ENCODE measurements at places on chromosomes 7 and 10.

DNA sequence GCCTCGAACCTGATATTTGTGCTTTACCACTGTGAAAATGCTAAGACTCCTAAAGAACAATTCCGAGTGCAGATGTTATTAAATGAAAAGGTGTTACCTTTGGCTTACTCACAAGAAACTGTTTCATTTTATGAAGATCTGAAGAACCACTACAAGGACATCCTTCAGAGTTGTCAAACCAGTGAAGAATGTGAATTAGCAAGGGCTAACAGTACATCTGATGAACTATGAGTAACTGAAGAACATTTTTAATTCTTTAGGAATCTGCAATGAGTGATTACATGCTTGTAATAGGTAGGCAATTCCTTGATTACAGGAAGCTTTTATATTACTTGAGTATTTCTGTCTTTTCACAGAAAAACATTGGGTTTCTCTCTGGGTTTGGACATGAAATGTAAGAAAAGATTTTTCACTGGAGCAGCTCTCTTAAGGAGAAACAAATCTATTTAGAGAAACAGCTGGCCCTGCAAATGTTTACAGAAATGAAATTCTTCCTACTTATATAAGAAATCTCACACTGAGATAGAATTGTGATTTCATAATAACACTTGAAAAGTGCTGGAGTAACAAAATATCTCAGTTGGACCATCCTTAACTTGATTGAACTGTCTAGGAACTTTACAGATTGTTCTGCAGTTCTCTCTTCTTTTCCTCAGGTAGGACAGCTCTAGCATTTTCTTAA, 47.7 kb downstream of the MINPP1 start:
- no peak for DNase-seq

DNA sequence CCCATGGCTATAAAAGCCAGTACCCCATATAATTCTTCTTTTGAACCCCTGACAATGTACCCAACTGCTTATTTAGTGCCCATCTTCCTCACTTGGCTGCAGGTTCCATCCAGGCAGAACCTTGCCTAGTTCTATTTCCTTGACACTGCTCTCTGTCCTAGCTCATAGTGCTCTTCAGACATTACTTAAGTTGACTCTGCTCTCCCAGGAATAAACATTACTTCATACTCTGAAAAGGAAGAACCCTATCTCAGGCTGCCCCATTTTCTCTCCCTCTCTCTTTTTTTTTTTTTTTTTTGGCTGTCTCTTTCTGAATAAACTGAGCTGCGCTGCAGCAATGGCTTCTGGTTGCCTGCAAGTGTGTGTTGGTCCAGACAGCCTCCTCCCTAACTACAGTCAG, 21.0 kb downstream of the ACTA2 start:
- no peak for DNase-seq

GRCh38 chr7:91671245-91671644, 209.3 kb downstream of the MTERF1 start:
- no peak for DNase-seq

DNA sequence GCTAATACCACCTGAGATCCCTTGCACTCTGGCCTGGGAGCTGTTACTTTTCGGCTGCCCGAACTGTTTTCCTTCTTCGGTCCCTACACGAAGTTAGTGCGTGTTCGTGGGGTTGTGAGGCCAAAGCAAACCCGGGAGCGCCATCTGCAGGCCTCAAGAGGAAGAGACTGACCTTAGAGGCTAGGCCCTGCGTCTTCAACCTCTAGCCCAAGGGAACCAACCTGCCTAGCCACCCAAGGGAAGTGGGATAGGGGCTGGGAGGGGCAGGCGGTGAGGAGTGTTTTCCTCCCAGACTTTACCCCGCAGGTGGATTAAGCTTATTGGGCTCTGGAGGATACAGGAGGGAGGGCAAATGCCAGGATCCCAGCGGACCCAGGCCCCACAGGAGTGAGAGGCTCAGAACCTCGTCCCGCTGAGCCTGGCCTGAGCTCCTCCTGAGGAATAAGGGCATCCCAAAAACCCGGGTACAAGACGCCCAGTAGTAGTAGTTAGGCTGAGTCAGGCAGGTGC, 1.7 kb upstream of the PAX2 start:
- DNase-seq = peak; percentile 67

- no peak for DNase-seq
Measured at GRCh38 chr7:95209276-95209675, 115.1 kb downstream of the PON1 start.

- no peak for DNase-seq
Measured at GRCh38 chr7:123770378-123770777, 21.6 kb upstream of the WASL start.

- DNase-seq = no peak
Measured at GRCh38 chr7:116433246-116433645, 66.3 kb upstream of the CAV2 start.
